ENCODE measurements at places on chromosomes 7 and 10. TPM values are rescaled to one million over a fixed set of nuclear protein-coding genes. Genes with fewer than 3 reads are reported as not detected.

PPP1R3A gene
- 97.9 TPM for total RNA-seq

GPR15LG gene
- total RNA-seq, result not detected

CDC14C gene
- total RNA-seq, result not detected

- no peaks in the 10 kb centered on the region for H3K27me3 ChIP-seq
- H3K36me3 ChIP-seq, result no peaks in the 10 kb centered on the region
- no peaks in the 10 kb centered on the region for H3K4me1 ChIP-seq
- DNase-seq, result no peak
- H3K27ac ChIP-seq, result no peak overlapping the region
- no peak overlapping the region for H3K4me3 ChIP-seq
Measured at GRCh38 chr7:103711413-103711812, 265.4 kb upstream of the SLC26A5 start.

DNA sequence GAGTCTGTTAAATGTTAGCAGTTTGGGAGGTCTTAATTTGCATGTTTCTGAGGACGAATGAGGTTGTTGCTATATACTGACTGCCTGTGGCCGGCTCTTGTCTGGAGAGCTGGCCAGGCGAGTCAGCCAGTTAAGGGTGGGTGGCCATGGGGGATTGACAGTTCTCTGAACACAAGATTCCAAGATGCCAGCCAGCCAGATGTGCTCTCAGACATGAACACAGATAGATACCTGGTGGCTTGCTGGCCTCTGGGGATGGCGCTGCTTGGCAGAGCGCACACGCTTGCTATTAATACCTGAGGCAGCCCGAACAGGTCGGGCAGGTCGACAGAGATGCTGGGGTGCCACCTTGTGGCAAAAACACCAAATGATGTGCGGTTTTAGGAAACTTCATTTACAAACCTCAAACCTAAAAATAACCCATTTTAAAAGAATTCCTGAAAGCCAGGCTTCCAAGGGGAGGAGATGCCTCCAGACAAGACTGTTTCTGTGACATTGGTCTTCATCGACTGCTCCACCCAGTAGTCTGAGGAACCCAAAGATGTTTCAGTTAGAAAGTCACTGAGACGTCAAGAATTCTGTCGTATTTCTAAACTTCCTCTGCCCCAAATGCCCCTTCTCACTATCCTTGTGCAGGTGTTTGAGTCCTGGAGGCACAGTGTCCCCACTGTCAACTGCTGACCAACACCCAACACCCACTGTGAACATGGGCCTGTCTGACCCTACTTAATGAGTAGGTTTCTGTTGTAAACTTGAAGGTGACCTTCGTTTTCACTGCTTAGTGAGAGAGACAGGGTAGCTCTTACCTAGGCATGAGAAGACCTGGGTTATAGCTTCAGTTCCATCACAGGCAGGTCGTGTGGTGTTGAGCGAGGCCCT is 123.4 kb downstream of the NT5C2 start:
- no peak for DNase-seq
- H3K4me1 ChIP-seq, result peaks cover 8% of the 10 kb centered on the region
- no peaks in the 10 kb centered on the region for H3K36me3 ChIP-seq
- no peaks in the 10 kb centered on the region for H3K27me3 ChIP-seq

MBL2 gene
- total RNA-seq, result not detected

SPACDR gene
- not detected for total RNA-seq

GRCh38 chr7:138979988-138980562 is 1.1 kb downstream of the KIAA1549 start:
- H3K27me3 ChIP-seq, result no peaks in the 10 kb centered on the region
- DNase-seq, result no peak
- H3K27ac ChIP-seq, result no peak overlapping the region
- H3K4me3 ChIP-seq, result peak overlapping the region; percentile 59
- no peaks in the 10 kb centered on the region for H3K36me3 ChIP-seq

DNA sequence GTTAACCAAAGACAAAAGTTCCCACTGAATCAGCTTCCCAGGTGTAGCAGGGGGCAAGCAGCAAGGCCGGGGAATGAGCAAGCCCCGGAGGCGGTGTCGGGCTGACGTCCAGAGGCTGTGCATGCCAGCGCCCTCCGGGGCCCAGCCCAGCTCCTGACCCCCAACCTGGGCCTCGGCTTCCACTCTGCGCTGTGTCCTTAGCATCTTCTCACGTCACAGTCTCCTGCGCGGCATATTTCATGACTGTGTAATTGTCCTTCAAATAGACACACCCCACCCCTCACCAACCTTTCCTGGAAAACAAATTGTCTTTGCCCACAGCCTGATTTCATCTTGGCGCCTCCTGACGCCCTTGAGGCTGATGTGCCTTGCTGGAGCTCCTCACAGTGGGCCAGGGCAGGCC is 133.5 kb downstream of the RGS10 start:
- H3K27me3 ChIP-seq, result no peaks in the 10 kb centered on the region
- H3K4me1 ChIP-seq, result no peaks in the 10 kb centered on the region
- DNase-seq, result no peak
- no peak overlapping the region for H3K4me3 ChIP-seq

PTPRN2 gene
- 2.7 TPM for total RNA-seq

GRCh38 chr10:97596101-97597082 is 6.9 kb downstream of the C10orf62 start:
- no peak overlapping the region for H3K4me3 ChIP-seq
- H3K36me3 ChIP-seq, result no peaks in the 10 kb centered on the region
- no peaks in the 10 kb centered on the region for H3K27me3 ChIP-seq

DNA sequence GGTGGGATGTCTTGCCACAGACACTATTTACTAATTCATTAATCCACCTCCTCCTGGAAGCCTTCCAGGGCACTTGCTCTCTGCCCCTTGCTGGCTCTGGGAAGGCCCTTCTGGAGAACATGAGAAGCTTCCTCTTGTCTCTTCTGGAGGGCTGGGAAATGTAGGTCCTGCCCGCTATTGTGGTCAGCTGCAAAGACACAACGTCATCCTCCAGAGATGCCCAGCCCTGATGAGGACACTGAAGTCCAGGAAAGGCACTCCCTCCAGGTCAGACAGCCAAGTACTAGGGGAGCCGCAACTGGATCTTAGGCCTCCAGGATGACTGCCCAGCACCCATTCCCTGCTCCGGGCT is 9.6 kb upstream of the TACR2 start:
- no peak overlapping the region for H3K4me3 ChIP-seq
- no peak for DNase-seq
- H3K4me1 ChIP-seq, result peaks cover 12% of the 10 kb centered on the region
- no peak overlapping the region for H3K27ac ChIP-seq
- H3K36me3 ChIP-seq, result no peaks in the 10 kb centered on the region

GRCh38 chr7:155745737-155746136 is 66.5 kb downstream of the SHH start:
- no peaks in the 10 kb centered on the region for H3K4me1 ChIP-seq
- H3K27ac ChIP-seq, result no peak overlapping the region
- H3K27me3 ChIP-seq, result no peaks in the 10 kb centered on the region
- no peak overlapping the region for H3K4me3 ChIP-seq

- no peaks in the 10 kb centered on the region for H3K4me1 ChIP-seq
- no peaks in the 10 kb centered on the region for H3K36me3 ChIP-seq
- peak; percentile 43 for DNase-seq
- no peak overlapping the region for H3K4me3 ChIP-seq
- H3K27ac ChIP-seq, result no peak overlapping the region
Measured at GRCh38 chr7:55478700-55479099, 93.6 kb downstream of the VOPP1 start.

- no peaks in the 10 kb centered on the region for H3K27me3 ChIP-seq
- H3K36me3 ChIP-seq, result no peaks in the 10 kb centered on the region
- no peak for DNase-seq
- H3K27ac ChIP-seq, result no peak overlapping the region
- no peaks in the 10 kb centered on the region for H3K4me1 ChIP-seq
- no peak overlapping the region for H3K4me3 ChIP-seq
Measured at GRCh38 chr7:113464096-113464855, 345.9 kb upstream of the SMIM30 start.

- H3K4me1 ChIP-seq, result peaks cover 21% of the 10 kb centered on the region
- no peak for DNase-seq
- no peaks in the 10 kb centered on the region for H3K36me3 ChIP-seq
Measured at GRCh38 chr10:117530791-117531190, 11.8 kb upstream of the EMX2 start.

NYAP1 gene
- total RNA-seq, result 0.37 TPM

DNA sequence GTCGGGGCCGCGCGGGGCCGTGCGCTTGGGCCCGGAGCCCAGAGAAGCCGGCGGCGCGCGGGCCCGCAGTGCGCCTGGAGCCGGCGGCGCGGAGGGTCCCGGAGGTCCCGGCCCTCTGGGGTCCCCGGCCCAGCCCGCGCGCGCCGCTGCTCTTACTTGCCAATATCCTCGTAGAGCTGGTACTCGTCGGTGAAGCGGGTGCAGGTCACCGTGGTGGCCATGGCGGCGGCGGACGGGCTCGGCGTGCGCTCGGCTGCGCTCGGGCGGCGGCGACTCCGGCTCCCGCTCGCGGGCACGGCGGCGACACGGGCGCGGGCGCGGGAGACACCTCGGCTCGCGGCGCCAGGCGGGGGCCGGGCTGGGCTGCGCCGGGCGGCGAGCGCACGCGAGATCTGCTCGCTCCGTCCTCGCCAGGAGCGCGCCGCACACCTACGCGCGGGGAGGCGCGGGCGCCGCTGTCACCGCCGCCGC is at the start of gene CAMK2B:
CAMK2B (minus strand) TSS at position 394 of the 471 bp plus-strand sequence; CDS start at position 221, 173 bp downstream.
- no peak for DNase-seq
- peak within 1 kb of the TSS; percentile 51 for H3K4me3 ChIP-seq
- no peaks in the 10 kb centered on the region for H3K27me3 ChIP-seq
- peak within 1 kb of the TSS; percentile 89 for H3K27ac ChIP-seq

GIMAP8 gene
- total RNA-seq, result 9.6 TPM

MBLAC1 gene
- total RNA-seq, result 6.1 TPM

AMPH gene
- 5.3 TPM for total RNA-seq

All from right atrium auricular region (tissue), 2 donors.